ENCODE measurements at places on chromosomes 7 and 10. TPM values are rescaled to one million over a fixed set of nuclear protein-coding genes. Genes with fewer than 3 reads are reported as not detected.

DNA sequence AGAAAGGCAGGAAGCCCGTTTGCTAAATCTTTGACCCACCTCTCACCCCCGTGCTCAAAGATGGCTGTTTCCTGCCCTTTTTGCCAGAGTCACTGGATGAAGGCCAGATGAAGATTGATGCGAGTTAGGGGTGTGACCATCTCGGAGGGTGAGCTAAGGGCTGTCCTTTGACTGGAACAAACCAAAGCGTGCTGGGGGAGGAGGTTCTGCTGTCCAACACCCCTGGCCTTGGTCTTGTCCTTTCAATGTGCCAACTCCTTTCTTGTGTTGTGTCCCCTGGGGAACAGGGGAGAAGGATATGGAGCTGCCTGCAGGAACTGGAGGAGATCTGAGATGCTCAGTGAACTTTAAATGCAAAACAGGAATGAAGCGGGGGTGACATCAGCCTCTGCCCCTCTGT, 90.3 kb upstream of the ADAM12 start:
- H3K4me3 ChIP-seq: no peak overlapping the region
- no peaks in the 10 kb centered on the region for H3K36me3 ChIP-seq
- DNase-seq: no peak
- no peaks in the 10 kb centered on the region for H3K4me1 ChIP-seq
- H3K27ac ChIP-seq: no peak overlapping the region

GRCh38 chr7:151208253-151208862, 1.9 kb downstream of the H2BK1 start:
- no peaks in the 10 kb centered on the region for H3K4me1 ChIP-seq
- no peaks in the 10 kb centered on the region for H3K36me3 ChIP-seq
- no peak for DNase-seq
- H3K4me3 ChIP-seq: no peak overlapping the region

DNA sequence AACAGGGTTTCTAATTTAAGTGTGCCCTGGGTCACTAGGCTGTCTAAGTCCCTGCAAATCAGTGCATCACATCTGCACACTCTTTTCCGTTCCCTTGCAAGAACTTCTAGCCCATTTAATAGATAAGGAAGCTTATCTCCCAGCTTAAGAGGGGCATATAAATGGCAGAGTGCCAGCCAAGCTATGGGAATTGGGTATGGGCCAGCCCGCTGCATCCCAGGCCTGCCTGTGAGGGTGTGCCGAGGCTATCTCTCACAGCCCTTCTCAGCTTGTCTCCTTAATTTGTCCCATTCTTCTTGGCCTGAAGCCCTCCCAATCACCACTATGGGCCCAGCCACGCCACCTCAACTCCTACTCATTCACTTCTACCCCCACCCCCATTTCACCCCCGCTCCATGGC, 14.7 kb downstream of the AQP1 start:
- no peaks in the 10 kb centered on the region for H3K36me3 ChIP-seq
- no peaks in the 10 kb centered on the region for H3K27me3 ChIP-seq

DNA sequence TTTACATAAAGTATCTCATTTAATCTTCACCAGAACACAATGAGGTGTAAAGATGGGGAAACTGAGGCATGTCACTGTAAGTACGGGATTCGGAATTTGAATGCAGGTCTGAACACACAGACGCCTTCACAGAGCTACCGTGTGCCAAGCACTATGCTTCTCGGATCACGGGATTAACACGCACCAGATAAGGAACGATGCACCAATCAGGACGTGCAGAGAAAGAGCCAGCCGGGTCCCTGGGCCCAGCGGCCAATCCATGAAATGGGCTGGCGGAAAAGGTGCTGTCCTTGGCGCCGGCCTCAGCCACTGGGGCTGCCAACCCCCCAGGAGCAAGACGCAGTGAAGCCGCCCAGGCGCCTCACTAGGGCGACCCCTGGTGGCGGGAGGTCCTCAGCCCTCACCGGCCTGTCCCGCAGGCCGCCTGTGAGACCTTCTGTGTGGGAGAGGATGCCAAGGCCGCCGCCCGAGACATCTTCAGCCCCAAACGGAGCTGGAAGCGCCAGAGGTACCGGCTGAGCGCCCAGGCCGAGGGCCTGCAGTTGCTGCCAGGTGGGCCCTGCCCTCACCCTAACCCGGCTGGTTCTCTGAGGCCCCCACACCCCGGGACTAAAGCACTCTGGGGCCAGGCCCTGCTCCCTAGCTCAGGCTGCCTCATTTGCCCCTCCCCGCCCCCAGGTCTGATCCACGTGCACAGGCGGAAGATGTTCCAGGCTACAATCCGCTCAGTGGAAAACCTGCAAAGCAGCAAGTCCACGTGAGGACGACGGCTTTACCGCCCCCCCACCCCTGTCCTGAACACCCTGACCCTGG, 15.6 kb downstream of the ATG9B start:
- peak overlapping the region; percentile 71 for H3K27ac ChIP-seq
- H3K36me3 ChIP-seq: no peaks in the 10 kb centered on the region
- peak overlapping the region; percentile 72 for H3K4me3 ChIP-seq
- no peaks in the 10 kb centered on the region for H3K27me3 ChIP-seq

- no peaks in the 10 kb centered on the region for H3K27me3 ChIP-seq
- no peak overlapping the region for H3K4me3 ChIP-seq
- peaks cover 2% of the 10 kb centered on the region for H3K4me1 ChIP-seq
- DNase-seq: peak; percentile 48
These were observed 12.5 kb downstream of the SFRP5 start for GRCh38 chr10:97759158-97759887.

Gene CCDC146
- 6.3 TPM for total RNA-seq

Measured in HCT116 (cell line).